Stimulated activated CD8-positive, alpha-beta memory T cell treated with anti-CD3 and anti-CD28 coated beads, Interleukin-15, amount 100 ng/mL, for 4 hours (primary cell): ENCODE measurements at places on chromosomes 11 and 22.

DNA sequence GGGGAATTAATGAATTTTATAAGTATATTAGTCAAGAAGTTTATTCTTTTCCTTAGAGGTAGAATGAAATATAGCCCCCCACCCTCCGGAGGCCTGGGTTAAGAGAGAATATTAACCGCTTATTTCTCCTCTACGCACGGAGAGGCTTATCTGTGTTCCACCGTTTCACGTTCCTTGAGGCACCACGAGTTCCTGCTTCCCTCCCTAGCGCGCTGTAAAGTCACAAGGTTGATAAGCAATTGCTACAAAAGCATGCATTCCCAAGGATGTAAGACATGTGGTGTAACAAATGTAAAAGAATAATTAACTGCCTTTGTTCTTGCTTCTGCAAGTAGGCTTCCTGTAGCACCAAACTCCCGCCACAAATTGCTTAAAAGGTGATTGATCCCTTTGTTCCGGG lies 1.5 kb upstream of the ANKRD42 start:
- DNase-seq = no peak

DNA sequence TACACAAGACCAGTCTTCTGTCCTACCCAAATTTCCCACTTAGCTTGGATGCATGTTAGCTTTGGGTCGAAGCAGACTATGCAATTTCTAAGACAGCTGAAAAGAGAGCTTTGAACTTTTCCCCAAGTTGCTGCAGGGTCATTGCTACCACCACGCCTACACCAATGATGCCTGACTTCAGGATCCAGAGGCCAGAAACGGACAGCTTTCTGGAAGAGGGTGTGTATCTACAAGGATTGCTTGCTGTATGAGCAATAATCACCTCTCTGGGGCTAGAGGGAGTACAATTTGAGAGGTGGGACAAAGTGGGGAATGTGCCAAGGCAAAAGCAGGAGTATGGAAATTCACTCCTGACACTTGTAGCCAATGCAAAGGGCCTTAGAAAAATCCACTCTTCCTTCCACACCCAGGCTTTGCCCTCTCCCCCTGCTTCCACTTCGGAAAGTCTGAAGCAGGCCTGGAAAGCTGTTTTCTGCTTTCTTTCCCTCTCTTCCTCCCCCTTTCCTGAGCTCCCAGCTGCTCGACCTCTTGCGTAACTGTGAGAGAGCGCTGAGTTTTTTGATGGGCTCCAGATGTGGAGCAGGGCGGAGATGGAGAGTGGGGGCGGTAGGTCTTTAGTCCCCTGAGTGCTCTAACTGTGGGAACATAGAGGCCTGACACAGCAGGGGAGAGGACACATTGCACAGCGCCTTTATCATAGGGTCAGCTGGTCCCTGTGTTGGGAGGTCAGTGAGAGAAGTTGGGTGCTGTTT lies 2.1 kb upstream of the PHLDB1 start:
- DNase-seq = no peak

GRCh38 chr11:69545976-69546617 lies 64.6 kb downstream of the LINC01488 start:
- DNase-seq = no peak

DNA sequence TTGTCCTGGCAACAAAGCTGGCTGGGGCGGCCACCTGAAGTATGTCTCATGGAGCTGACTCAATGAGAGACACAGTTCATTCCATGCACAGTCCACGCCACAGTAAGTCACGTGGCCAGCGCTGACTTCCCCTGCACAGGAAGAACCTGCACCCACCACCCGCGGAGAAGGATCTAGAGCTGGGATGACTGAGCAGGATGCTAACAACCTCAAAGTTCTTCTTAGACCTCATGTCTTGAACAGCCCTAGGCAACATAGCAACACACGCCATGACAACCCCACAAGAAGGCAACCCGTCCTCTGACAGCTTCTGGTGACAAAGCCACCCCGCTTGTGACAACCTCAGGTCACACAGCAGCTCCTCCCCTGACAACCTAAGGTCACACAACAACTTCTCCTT lies 76.9 kb upstream of the B3GAT1 start:
- DNase-seq = no peak

GRCh38 chr11:126608658-126609057 lies 253.2 kb downstream of the ST3GAL4 start:
- no peak for DNase-seq

DNA sequence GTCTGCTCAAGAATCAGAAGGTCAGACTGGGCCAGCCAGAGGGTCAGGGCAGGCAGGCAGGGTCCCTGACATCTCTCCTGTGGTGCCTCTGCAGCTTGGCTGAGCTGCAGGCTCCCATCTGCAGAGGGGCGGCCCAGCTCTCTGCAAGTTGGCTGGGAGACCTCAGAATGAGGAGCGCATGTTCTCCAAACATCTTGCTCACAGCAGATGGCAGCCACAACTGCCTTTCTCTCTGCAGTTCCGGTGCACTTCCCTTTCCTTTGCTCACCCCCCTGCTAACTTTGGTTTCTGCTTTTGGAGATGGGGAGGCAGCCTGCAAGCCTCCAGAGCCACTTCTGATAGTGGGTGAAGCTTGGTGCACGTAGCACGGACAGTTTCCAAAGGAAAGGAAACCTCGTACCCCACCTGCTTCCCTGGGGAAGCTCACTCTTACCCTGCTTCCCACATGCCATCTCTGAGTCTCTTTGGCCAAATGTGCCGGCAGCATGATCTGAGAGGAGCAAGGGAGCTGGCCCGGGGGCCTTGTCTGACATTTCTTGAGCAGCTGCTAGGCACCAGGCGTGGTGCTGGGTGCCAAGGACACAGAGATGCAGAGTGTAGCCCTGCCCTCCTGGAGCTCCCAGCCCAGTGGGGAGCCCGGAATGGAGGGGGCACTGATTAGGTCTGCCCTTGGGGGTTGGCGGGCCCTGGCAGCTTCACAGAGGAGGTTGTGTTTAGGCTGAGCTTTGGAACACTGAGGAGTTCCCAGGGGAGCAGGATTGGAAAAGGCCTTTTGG lies 18.2 kb downstream of the DAGLA start:
- DNase-seq = no peak

DNA sequence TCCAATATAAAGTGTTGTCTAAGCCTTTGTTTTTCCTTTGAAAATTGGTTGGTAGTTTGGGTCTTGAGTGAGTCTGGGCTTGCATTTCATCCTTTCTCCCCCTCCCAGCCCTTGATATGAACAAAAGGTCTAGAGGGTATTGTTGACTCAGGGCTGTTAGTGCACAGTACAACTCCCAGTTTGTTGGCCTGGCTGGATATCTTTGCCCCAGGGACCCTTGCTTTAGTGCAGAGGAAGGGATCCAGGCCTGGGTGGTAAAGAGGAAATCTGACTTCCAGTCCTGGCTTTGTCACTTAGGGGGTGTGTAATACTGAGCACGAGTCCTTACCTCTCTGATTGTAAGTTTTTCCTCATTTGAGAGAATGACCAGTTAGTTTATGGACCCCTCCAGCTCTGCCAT lies 330.4 kb downstream of the TMEM135 start:
- DNase-seq = no peak

DNA sequence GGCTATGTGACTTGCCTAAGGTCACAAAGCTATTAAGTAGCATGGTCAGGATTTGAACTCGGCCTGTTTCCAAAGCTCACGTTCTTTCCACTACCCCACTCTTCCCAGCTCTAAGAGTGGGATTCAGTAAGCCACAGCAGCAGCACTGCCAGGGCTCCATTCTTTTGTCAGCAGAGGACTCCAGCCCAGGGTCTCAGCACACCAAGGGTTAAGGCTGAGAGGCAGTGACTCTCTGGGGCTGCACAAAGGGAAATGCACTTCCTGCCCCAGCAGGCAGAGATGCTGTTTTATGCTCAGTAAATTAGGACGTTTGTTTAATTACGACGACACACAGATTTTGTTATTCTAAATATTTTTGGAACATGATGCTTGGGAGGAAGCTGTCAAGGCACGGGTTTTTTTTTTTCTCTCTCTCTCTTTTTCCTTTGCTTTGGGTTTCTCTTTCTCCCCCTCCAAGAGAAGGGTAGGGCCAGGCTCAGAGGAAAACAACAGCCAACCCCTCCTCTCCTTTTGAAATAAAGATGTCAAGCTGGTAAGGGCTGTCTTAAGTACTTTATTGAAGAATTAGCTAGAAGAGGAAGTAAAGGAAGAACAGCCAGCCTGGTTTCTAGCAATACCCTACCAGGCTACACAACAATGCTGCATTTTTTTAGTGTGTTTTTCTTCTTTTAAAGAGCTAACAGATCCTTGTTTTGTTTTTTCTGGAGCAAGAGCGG lies 2.8 kb downstream of the MYH9 start:
- DNase-seq = no peak

DNA sequence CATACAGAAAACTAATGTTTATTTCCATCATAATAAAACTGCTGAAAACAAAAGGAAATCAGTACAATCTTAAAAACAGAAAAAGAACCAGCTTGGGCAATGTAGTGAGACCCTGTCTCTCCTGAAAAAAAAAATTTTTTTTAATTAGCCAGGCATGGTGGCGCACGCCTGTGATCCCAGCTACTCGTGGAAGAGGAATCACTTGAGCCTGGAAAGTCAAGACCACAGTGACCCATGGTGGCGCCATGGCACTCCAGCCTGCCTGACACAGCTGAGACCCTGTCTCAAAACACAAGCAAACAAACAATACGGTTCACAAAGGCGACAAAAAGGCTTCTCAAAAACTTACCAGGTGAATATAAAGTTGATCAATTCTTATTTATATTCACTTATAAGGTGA lies 289.7 kb downstream of the BRD1 start:
- DNase-seq = no peak

DNA sequence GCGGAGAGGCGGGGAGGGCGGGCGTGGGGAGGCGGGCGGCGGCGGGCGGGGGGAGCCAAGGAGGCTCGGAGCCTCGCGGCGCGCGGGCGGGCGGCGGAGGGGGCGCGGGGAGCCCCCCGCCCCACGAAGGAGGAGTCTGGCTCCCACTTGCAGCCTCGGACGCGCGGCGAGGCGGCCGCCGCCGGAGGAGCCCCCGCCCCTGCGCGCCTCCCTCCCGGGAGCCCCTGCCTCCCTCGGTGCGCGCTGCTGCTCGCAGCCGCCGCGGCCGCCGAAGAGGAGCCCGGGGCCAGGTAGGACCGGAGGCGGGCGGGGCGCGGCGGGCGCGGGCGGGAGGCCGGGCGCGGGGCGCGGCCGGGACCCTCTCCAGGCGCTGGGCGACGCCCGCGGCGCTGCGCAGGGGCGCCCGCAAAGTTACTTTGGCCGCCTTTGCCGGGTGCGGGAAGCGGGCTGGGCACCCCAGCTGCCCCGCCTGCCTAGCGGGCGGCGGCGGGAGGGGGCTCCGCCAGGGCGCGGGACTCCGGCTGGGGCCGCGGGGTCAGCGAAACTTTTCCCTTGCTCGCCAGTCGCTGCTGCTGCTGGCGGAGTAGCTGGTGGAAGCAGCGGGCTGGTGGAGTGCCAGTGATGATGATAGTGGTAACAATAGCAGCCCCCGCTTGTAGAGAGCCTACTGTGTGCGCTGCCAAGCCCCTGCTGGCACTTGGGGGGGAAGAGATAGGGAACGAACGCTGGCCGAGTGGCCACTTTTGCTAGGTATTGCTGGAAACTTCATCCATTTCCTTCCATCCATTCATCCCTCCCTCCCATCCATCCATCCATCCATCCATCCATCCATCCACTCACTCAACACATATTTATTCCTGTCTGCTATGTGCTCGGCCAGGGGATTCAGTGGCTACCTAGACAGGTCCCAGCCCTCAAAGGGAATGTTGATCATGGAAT lies at the start of gene MPPED1:
TSS of gene MPPED1 (plus strand) at position 146 of the 939 bp plus-strand sequence. CDS start 12,972 bp downstream, outside the sequence.
- DNase-seq = no peak

DNA sequence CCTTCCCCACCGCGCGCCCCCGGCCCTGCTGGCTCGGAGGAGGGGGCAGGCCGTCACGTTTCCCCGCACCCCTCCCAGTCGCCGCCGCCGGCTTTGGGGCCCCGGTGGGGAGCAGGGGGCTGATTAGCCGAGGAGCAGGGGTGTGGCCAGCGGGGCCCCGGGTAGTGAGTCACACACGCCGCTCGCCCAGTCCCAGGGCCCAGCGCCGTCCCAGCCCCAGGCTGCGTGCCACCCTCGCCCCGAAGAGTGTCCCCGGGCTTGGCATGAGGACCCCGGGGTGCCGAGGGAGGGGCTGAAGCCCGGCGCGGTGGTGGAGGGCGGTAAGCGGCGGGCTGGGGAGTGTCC lies 34.4 kb downstream of the PRDM11 start:
- no peak for DNase-seq

GRCh38 chr11:116693102-116693570 lies 79.7 kb downstream of the BUD13 start:
- DNase-seq = no peak

GRCh38 chr22:45069925-45070324 lies 60.1 kb upstream of the PHF21B start:
- no peak for DNase-seq

GRCh38 chr11:71474141-71474770 lies 21.3 kb downstream of the NADSYN1 start:
- DNase-seq = no peak

- DNase-seq = no peak
Observed at GRCh38 chr11:94678901-94679300, 89.3 kb upstream of the AMOTL1 start.

DNA sequence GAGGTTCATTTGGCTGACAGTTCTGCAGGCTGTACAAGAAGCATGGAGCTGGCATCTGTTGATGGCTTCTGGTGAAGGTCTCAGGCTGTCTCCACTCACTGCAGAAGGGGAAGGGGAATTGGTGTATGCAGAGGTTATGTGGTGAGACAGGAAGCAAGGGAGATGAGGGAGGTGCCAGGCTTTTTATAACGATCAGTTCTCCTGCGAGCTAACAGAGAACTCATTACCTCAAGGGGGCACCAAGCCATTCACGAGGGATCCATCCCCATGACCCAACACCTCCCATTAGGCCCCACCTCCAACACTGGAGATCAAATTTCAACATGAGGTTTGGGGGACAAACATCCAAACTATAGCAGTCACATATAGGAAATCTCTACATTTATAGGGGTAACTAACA lies 38.7 kb upstream of the E2F8 start:
- DNase-seq = no peak

- no peak for DNase-seq
Observed at GRCh38 chr11:96189351-96189750, 153.6 kb downstream of the MAML2 start.

DNA sequence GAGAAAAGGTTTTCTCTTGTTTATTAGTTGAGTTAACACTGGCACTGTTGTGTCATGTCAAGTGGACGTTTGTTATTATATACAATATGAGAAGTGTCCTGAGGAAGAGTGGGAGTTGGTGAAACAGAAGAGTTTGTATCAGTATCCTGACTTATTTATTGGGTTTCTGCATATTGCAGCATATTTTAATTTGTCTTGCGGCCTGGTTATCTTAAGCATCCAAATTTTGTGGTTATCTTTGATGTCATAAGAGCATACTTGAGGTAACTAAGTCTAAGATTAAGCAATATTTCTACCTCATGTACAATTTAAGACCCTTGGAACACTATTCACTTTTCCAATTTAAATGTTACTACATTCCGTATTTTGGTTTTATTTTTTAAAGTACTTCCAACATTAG lies 103.5 kb downstream of the DDX10 start:
- DNase-seq = no peak

- DNase-seq = no peak
Observed at GRCh38 chr11:44986315-44986714, 35.6 kb upstream of the TP53I11 start.

GRCh38 chr11:128809128-128809527 lies 58.0 kb downstream of the KCNJ1 start:
- no peak for DNase-seq

- DNase-seq = no peak
Observed at GRCh38 chr11:27201454-27202302, 161.1 kb downstream of the BBOX1 start.

- no peak for DNase-seq
Observed at GRCh38 chr11:1803246-1803645, 31.5 kb upstream of the SYT8 start.
